NCI-H1105 treated with DMSO at 0.1 percent for 48 hours (cell line): ENCODE measurements at places on chromosomes 13 and 19.

GRCh38 chr13:73287831-73288230, 229.0 kb downstream of the KLF5 start:
- no peak for DNase-seq

DNA sequence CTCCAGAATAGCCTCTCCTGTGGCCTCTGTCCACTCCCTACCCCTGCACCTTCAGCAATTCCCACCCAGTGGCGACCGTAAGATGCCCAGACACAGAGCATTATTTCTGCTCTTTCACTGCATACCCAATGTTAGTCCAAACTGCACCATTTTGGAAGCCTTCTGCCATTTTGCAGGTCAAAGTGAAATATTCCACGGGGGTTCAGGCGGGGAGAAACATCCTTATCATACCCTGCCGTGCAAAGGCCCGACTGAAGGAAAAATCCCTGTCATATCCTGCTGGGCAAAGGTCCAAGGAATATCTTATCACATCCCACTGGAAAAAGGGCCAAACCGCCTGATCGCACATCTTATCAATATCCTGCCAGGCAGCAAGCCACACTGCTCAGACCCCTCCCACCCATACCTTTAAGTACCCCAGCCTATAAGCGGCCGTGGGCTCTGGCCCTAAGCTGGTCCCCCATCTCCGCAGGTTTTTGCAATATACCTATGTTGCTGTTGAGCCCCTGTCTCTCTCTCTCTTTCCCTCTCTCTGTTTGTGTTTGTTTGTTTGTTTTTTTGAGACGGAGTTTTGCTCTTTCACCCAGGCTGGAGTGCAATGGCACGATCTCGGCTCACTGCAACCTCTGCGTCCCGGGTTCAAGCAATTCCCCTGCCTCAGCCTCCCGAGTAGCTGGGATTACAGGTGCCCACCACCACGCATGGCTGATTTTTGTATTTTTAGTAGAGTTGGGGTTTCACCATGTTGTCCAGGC, 18.2 kb downstream of the CLEC11A start:
- no peak for DNase-seq

DNA sequence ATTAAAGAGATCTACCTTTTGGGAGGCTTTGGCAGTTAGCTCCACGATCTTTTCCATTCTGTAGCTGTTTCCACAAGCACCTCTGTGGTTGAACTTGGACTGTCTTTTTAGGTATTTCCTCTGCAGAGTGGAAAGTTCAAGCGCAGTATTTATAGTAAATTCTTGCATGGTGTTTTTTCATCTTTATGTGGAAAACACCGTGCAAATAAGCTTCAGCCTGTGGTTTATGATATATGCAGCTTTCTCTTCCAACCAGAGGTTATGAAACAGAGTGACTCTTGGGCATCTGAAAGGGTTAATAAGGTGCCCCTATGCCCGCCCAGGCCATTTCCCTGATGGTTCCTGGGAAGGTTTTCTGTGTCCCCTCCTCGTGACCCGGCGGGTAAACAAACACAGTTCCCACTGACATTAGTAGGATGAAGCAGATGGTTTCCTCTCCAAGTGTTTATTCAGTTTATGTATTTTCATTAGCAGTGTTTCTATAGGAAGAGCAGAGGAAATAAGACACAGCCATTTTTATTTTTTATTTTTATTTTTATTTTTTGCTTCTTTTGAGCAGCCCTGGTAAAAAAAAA, 39.7 kb upstream of the RNF113B start:
- DNase-seq: no peak

DNA sequence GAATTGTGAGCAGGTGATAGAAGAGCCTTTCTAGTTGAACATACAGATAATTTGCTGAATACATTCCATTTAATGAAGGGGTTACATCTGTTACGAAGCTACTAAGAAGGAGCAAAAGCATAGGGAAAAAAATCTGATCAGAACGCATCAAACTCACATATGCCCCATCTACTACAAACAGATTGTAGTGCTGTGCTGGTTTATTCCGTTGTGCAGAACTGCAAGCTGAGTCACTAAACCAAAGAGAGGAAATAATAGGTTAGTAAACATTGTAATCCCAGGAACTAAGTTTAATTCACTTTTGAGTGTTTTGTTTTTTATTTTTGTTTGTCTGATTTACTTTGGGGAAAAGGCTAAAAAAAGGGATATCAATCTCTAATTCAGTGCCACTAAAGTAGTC, 136.3 kb downstream of the CDK8 start:
- no peak for DNase-seq

- DNase-seq: no peak
These were observed 2.2 kb downstream of the KBTBD6 start for GRCh38 chr13:41130356-41130755.

- DNase-seq: no peak
These were observed 575.6 kb downstream of the DIAPH3 start for GRCh38 chr13:59587971-59588716.
